Activated CD4-positive, alpha-beta T cell treated with anti-CD3 and anti-CD28 coated beads, Interleukin-2, Interleukin-4, amounts not matched to agents 100 ng/mL and 50 ng/mL, durations not matched to agents 16 hours and 8 hours (primary cell): ENCODE measurements at places on chromosomes 1 and 21.

DNA sequence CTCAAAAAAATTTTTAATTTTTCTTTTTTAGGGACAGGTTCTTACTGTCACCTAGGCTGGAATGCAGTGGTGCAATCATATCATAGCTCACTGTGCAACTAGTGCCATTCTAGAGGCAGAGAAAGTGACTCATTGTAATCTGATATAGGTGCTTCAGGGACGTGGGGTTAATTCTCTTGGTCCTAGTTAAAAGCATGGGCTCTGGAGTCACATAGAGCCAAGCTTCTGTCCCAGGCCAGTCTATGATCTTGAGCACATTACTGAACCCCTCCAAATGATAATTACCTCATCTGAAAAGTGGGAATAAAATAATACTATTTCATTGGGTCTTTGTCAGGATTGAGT lies 1.1 kb upstream of the ADIPOR1 start:
- DNase-seq = no peak

DNA sequence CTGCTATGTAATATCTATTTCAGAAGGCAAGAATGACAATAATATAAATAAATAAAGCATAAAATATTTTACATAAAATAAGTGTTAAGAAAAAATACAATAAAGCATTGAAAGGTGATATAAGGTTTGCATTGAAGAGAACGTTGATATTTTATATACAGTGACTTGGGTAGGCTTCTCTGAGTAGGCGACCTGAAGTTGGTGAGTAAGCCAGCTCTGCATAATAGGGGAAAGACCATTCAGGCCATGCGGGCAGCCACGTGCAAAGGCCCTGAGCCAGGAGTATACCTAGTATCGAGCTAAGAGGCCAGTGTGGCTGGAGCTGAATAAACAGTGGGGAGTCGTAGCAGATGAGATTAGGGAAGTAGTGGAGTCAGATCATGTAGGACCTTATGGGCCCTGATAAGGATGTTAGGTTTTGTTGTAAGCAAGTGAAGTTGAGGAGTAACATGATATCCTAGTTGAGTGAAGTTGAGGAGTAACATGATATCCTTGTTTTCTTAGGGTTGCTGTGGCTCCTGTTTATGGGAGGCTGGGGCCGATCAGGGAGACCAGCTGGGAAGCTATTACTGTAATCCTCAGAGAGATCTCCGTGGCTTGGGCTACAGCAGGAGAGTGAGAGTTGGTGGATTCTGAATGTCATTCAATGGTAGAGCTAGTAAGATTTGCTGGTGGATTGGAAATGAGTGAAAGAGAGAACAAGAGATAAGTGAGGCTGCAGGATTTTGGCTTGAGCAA lies 22.0 kb downstream of the KCNK1 start:
- no peak for DNase-seq

DNA sequence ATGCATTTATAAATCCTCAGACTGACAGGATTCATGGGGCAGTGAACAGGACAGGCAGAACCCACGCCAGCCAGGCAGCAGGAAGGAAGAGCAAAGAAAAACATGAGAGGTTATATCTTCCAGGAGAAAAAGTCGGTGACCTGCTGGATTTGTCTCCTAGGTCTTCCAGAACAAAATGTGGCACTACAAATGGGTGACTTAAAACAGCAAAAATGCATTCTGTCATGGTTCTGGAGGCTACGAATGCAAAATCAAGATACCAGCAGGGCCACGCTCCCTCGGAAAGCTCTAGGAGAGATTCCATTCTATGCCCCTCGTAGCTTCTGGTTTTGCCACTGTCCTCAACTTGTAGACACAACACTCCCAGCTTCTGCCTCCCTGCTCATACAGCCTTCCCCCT lies 63.4 kb downstream of the PSMG1 start:
- no peak for DNase-seq

DNA sequence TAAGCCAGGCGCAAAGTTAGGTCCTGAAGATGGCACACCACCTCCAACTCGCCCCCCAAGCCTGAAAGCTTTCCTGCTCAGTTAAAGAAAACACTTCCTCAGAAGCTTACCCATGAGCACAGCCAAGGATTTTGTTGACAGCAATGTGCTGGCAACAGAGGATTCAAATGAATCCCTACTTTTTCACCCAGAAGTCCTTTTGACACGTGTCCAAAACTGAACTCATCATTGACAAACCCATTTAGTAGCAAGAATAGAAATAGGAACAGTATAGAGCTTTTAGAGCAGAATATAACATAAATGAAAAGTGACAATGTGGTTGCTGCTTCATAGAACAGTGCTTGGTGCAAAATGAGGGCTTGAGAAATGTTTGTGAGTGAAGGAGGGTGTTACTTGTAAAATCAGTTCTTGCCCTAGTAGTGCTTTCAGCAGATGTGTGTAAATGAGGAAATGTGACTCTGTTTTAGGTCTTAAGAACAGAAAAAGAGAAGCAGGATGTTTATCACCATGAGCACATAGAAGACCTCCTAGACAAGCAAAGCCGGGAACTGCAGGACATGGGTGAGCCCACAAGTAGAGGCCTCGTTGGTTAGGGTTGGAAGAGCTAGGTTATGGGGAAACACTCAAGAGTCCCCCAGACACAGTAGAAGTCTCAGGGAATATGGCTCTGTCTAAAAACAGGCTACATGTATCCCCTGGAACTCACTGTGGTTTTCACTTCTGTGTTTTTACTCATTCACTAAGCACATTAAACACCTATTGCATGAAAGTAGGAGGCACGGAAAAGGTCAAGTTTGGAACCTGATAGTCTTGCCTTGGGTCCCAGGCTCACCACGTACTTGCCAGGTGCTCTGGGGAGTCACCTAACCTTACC lies 48.6 kb upstream of the TMEM125 start:
- DNase-seq = no peak

DNA sequence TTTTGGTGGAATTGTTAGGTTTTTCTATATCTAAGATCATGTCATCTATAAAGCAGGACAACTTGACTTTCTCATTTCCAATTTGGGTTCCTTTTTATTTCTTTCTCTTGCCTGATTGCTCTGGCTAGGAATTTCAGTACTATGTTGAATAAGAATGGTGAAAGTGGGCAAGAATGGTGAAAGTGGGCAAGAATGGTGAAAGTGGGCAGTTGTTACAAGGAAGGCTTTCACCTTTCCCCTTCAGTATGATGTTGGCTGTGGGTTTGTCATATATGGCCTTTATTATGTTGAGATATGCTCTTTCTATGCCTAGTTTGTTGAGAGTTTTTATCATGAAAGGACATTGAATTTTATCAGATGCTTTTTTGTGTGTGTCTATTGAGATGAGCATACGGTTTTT lies 64.5 kb downstream of the XPR1 start:
- DNase-seq = no peak

GRCh38 chr21:16912075-16912474 lies 600.8 kb upstream of the CXADR start:
- no peak for DNase-seq

GRCh38 chr1:162007466-162007865 lies 16.2 kb downstream of the OLFML2B start:
- DNase-seq = no peak

DNA sequence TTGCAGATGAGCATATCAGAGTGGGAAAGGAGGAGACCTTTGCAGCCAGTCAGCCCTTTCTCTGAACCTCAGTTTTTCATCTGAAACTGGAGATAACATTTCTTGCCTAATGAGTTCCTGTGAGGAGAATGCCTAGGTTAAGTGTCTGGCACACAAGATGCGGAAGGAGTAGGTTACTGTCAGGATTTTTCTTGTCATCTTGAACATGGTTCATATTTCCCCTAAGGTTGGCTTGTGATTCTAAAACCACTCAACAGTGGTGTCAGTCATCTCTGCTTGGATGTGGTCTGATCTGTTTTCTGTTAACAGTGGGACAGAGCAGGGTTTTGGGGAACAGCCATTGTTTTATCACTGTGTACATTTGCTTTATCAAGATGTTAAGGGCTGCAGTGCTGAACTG lies 70.6 kb downstream of the TGFB2 start:
- DNase-seq = no peak

- DNase-seq = no peak
These were observed 182.0 kb upstream of the SGIP1 start for GRCh38 chr1:66351913-66352312.

DNA sequence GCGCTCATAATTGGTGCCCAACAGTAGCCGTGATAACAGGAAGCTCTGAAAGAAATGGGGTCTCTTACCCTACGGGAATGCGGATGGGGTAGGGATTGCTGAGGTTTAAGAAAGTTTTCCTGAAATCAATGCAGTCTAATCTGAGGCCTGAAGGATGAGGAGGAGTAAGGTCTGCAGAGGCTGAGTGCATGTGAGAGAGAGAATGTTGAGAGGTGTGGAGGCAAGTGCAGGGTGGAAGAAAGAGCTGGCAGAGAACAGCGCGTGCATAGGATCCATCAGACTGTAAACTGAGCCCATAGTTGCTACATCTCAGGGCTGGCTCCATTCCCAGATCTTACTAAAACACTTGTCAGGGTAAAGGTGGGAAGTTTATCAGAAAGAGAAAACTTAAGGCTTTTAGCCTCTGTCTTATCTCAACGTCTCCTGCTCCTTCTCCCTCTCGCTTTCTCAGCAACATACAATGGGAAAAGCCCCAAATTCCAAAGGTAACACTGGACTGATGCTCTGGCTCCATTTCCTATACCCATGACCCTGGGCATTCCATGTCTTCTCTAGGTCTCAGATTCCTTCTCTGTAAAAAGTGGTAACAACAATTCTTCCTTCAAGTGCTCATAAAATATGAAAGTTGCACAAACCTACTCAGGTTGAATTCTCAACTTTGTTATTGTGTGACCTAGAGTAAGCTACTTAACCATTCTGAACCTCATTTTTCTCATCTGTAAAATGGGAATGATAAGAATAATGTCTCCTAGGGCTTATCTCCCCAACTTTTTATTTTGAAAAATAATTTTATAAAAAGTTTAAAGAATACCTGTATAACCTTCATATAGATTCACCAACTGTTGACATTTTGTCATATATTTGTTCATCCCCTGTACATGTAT lies 75.2 kb downstream of the SH3GLB1 start:
- no peak for DNase-seq

DNA sequence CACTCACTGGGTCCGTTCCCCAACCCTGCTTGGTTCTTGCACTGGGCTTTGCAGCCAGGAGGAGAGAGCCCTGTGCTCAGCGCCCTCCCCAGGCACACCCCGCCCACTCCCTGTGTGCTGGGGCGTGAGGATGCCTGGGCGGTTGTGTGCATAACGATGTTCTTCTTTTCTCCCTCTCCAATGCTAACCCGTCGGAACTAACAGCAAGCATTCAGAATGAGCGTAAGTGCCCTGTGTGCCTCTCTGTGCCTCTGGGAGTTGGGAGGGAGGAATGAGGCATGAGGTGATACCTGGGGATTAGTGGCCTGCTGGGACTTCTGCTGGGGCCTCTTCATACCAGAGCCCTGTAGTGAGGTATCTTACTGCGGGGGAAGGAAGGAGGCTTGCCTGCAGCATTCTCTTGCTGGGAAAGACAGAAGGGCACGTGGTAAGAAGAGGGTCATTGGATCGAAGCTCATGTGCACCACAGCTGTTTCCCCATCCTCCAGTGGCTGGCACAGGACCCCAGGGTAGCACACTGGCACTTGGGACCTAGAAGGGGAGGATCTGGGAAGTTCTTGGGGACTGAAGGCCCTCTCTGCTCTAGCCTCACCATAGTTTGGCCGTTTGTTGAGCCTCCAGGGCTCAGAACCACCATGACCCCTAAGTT lies 79.8 kb downstream of the NFASC start:
- no peak for DNase-seq

- no peak for DNase-seq
These were observed 16.9 kb downstream of the DYRK3 start for GRCh38 chr1:206651958-206652890.

DNA sequence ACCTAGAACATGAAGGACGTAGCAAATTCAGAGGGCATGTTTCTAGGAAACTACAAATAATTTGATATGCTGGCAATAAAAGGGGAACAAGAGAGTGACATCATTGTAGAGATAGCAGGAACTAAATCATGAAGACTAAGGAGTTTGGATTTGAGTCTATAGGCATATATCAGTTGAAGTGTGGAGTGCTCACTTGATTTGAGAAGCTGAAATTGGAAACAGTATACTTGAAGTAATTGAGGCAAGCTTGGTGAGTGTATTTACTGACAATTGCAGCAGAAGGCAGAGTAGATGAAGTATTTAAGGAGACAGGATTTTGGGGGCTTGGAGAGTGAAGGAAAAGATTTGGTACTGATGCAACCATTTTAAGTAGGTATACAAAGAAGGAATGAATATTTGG lies 6.4 kb upstream of the TMCO2 start:
- DNase-seq = peak; percentile 20

DNA sequence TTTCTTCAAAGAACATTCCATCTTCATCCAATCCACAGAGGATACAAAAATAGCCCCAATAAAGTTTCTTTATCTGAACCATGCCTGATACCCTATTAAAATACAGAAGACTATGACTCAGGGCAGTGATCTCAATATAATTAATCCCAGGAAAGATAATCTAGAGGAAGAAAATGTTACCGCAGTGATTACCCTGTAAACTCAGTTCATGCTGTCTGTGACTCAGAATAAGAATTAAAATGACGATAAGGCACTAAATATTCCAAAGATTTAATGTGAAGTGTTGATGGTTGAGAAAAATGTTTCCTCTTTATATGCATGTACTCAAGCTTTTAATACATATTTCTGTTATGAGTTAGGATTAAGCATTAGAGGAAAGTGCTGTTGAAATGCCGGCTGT lies 88.6 kb upstream of the LYPLAL1 start:
- no peak for DNase-seq

- no peak for DNase-seq
These were observed 34.9 kb upstream of the BTG2 start for GRCh38 chr1:203270448-203270847.

- DNase-seq = no peak
These were observed 129.7 kb upstream of the L1TD1 start for GRCh38 chr1:62064829-62065407.

GRCh38 chr1:159881622-159882526 lies 18.1 kb downstream of the CFAP45 start:
- DNase-seq = no peak

GRCh38 chr1:59282951-59283350 lies 13.9 kb upstream of the FGGY start:
- DNase-seq = no peak

- DNase-seq = no peak
These were observed 161.8 kb downstream of the TRABD2B start for GRCh38 chr1:47835409-47835808.

- DNase-seq = no peak
These were observed 365.6 kb downstream of the RPS6KC1 start for GRCh38 chr1:213416461-213417224.

DNA sequence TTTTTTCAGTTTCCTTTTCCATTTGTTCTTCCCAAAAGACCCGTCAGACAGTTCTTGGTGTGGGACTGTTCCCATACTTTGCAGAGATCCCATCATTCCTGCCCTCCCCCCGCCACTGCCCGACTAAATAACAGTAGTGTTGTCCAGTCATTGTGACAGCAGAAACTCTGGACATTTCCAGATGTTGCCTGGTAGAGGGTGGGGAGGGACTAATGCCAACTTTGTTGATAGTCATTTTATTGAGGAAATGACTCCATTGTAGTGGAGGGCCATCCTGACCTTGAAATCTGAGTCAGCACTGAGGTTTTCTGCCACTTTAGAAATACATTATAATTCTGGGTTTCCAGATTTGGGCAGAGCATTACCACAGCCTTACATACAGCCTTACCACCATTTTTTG lies 85.4 kb downstream of the CEP350 start:
- DNase-seq = no peak
